Anterior cingulate cortex (tissue), 58 donors: ENCODE measurements at places on chromosomes 7 and 10.

- no peak for DNase-seq
Measured at GRCh38 chr10:114288424-114289095, 49.5 kb downstream of the VWA2 start.

GRCh38 chr10:91210435-91210834, 10.0 kb upstream of the PCGF5 start:
- DNase-seq, result no peak

- DNase-seq, result no peak
Measured at GRCh38 chr7:118109607-118110006, 74.4 kb upstream of the LSM8 start.

GRCh38 chr7:131683536-131684125, 127.2 kb upstream of the PODXL start:
- DNase-seq, result no peak

GRCh38 chr7:90173127-90173844, 19.0 kb downstream of the STEAP1 start:
- DNase-seq, result no peak

- no peak for DNase-seq
Measured at GRCh38 chr10:4343873-4344272, 482.1 kb upstream of the AKR1E2 start.

GRCh38 chr10:76695069-76695468, 942.5 kb downstream of the KCNMA1 start:
- DNase-seq, result no peak

DNA sequence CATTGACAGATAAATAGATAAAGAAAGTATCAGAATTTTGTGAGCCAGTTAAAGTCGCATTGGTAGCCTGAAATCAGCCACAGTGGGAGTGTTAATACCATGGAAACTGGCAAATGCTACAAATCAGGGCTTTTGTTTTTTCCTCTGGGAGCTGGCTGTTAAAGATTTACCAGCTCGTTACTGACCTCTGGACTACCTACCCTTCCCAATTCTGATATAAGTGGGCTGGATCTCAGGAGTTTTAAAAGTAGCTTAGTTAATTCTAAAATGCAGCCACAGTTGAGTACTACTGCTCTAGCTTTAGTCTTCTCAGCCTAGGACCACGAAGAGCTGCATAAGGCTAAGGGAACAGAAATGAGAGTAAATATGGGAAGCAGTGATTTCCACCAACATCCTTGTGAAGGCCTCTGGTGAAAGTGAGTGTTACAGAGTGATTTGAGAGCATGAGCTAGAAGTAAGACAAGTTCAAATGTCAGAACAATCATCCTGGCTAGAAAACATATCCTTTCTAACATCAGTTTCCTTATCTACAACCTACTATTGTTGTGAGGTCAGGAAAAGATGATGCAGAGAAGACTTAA, 53.2 kb downstream of the A1CF start:
- DNase-seq, result no peak

DNA sequence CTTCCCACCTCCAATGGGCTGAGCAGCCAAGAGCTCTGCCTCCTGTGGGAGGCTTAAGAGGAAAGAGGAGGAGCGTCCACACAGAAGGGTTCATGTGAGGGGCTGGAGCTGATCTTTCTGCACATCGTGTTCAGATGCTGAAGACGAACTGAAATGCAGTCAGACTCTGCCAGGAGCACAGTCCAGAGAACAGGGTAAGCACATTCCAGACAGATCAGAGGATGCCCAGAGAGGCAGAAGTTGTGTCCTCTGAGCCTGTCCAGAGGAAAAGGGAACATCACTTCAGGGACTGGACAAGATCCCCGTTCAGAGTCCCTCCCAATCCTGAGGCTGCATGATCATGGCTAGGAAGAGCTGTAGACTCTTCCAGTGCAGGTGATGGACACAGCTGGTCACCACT, 72.9 kb downstream of the ITIH5 start:
- DNase-seq, result no peak

- no peak for DNase-seq
Measured at GRCh38 chr10:97503406-97503805, 4.7 kb downstream of the UBTD1 start.

GRCh38 chr7:150917969-150918368, 60.2 kb downstream of the KCNH2 start:
- no peak for DNase-seq

GRCh38 chr10:5775685-5776084, 37.5 kb downstream of the GDI2 start:
- DNase-seq, result no peak

GRCh38 chr7:23067271-23067670, 38.3 kb upstream of the KLHL7 start:
- DNase-seq, result no peak

GRCh38 chr10:133059093-133059470, 28.6 kb upstream of the ADGRA1 start:
- no peak for DNase-seq

- no peak for DNase-seq
Measured at GRCh38 chr7:137634356-137634755, 212.4 kb downstream of the DGKI start.

GRCh38 chr7:120272701-120273475, at the start of gene KCND2:
Gene KCND2, plus strand, starts transcription at chr7:120273175.
- no peak for DNase-seq

GRCh38 chr7:143188994-143189393, 5.8 kb downstream of the TAS2R39 start:
- DNase-seq, result no peak

DNA sequence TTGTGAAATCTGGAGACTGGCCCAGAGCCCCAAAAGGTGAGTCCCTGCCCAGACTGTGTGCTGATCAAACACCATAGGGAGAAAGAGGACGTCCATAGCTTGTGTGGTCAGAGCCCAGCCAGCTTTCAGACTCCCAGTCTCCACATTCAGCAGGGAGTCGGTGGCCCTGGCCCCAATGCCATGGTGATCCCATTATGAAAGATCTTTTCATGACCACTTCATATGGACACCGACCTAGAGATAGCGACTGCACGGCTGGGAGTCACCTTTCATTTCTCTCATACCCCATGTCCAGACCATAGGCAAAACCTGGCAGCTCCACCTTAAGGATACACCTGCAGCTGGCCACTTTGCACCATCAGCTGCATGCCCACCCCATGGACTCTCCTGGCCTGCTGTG, 126.4 kb downstream of the ARHGAP22 start:
- DNase-seq, result no peak

GRCh38 chr7:14197280-14197679, 207.8 kb upstream of the ETV1 start:
- no peak for DNase-seq

DNA sequence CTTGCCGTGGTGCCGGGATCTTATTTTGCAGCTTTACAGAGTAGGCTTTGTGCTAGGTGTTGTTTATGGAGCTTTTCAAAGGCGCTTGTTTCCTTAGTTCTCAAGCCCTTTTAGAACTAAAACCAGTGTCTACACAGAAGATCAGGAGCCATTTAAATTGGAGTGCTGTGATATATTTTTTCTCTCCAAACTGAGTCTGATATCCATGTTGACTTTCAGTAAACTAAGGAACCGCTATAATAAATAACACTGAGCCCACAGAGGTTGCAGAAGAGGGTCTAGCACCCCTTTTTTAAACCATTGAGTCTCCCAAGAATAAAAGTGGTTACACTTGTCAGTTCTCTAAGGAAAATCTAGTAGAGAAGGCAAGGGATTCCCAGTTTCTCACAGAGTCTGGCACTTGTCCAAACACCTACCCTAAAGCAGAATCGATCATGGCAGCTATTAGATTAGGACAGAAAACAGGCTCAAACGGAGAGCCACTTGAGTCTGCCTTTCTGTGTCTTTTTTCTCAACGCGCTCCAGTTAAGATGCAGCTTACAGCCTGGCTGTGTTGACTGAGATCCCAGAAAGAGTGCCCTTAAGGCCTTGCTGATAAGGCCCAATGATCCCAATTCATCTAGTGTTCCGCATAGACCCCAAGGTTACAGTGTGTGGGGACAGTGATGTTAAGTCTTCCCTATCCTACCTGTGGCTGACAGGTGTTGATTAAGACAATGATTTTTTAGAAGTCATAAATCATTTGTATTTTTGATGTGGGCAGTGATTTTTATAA, 804 bp downstream of the TMEM106B start:
- DNase-seq, result no peak

GRCh38 chr10:21359202-21359601, 166.3 kb downstream of the SKIDA1 start:
- no peak for DNase-seq

- DNase-seq, result no peak
Measured at GRCh38 chr7:140526787-140527664, 47.7 kb upstream of the MKRN1 start.

GRCh38 chr10:132199854-132200311, 13.1 kb downstream of the DPYSL4 start:
- no peak for DNase-seq

DNA sequence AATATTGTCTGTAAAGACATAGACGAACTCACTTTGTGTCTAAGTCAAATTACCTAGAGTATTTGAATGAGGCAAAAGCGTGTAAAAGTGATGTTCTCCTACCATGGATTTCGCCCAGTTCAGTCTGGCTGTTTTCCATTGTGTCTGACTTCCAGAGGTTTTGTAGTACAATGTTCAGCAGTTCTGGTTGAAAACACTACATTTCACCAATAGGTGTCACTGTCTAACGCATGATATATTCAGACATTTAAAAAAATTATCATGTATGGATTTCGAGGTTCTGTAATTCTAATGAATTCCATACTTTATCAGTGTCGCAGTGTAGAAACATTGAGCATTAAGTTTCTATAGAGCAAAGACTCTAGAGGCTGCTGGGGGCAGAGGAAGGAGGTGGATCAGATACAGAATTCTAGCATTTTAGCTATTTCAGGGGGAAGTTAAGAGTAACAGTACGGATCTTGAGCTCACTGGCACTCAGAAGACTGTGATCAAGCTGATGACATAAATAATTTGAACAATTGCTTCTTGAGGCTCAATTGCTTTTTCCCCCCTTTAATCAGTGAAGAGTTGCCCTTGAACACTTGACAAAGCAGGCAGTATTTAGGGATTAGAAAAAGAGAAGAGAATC, 196.9 kb upstream of the RHOBTB1 start:
- DNase-seq, result no peak

GRCh38 chr7:96679886-96680285, 29.8 kb downstream of the SEM1 start:
- DNase-seq, result no peak

GRCh38 chr10:34746094-34746493, 69.0 kb downstream of the PARD3 start:
- DNase-seq, result no peak

DNA sequence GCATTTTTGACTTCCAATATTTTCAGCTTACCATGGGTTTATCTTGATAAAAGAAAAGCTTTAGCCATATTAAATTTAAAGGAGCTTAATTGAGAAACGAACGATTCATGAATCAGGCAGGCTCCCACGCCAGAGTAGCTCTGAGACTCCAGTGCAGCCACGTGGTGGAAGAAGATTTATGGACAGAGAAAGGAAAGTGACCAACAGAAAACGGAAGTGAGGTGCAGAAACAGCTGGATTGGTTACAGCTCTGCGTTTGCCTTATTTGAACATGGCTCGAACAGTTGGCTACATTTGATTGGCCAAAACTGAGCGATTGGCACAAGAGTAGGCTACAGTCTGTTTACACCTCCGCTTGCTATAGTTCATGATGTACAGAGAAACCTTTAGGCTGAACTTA, 395.4 kb downstream of the GATA3 start:
- no peak for DNase-seq

GRCh38 chr10:1160561-1161314, 104.6 kb downstream of the WDR37 start:
- DNase-seq, result no peak

- no peak for DNase-seq
Measured at GRCh38 chr10:49164559-49165188, 23.5 kb downstream of the TMEM273 start.

DNA sequence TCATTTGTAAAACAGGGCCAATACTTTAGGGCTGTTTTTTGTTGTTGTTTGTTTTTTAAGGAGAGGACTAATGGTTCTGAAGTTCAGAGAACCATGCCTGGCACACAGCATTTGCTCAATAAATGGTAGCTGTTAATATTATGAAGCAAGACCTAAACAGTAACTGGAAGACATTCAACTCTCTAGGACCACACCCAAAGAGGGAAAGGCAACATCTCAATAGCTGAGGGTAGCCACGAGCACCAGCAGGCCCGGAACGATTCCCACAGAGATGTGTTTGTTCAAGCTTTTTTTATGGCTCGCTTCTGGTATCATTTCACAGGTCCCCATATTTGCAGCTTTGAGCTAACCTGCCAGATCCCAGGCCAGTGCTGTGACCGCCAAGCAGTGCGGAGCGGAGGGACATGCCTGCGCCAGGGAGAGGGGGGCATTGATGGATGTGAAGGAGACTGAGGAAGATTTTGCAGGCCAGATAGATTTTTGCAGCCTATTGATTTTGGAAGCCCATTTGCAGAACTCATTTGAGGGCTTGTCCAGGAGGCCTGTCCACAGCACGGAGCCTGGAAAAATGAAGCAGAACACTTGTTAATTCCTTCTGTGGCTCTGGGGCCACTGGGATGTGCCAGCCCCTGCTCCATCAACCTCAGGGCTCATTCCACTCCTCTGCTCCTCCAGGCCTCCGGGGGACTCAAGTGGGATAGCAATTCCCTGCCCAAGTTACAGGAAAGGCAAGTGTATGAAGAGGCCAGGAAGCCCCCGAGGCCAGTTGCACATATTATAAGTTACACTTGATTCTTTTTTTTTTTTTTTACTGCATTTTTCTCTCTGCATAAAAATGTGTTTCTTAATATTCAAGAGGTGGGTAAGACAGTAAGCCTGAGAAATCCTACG, 57.3 kb upstream of the FGFR2 start:
- DNase-seq, result no peak
